Stimulated activated CD8-positive, alpha-beta memory T cell treated with anti-CD3 and anti-CD28 coated beads, Interleukin-7, amount 100 ng/mL, for 1 hour (primary cell): ENCODE measurements at places on chromosomes 13 and 19.

GRCh38 chr19:44649578-44650145 is 6.0 kb downstream of the PVR start:
- DNase-seq = no peak

DNA sequence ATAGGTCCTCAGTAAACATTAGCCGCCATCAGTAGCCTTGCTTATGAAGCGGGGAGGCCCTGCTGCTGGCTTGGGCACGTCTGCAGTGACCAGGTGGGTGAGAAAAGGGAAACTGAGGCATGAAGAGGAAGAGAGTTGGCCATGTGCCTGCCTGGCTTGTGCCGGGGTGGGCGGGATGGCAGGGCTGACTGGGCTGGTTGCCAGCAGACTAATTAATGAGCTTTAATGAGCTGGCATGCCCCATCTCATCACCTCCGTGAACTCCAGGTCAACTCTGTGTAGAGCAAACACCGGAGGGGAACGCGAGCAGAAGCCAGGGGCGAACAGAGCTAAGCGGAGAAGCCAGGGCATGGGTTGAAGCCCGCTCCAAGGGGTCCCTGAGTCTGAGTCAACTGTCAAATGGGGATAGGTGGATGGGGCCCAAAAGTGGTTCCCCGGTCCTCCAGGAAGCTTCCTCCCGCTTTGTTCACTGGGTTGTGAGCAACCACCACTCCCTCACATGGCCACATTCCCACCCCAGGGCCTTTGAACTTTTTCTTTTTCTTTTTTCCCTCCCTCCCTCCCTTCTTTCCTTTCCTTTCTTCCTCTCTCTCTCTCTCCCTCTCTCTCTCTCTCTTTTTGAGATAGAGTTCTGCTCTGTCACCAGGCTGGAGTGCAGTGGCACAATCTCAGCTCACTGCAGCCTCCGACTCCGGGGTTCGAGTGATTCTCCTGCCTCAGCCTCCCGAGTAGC is 8.7 kb downstream of the NR2F6 start:
- no peak for DNase-seq

- DNase-seq = no peak
Measured at GRCh38 chr13:81148822-81149221, 807.9 kb upstream of the SPRY2 start.

DNA sequence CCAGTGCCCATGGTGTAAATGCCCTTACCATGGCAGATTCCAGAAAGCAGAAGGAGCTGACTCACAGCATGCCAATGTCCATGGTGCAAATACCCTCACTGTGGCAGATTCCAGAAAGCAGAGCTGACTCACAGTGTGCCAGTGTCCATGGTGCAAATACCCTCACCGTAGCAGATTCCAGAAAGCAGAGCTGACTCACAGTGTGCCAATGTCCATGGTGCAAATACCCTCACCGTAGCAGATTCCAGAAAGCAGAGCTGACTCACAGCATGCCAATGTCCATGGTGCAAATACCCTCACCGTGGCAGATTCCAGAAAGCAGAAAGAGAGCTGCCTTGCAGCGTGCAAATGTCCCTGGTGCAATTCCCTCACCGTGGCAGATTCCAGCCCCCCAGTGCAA is 163.8 kb upstream of the SOX1 start:
- no peak for DNase-seq

DNA sequence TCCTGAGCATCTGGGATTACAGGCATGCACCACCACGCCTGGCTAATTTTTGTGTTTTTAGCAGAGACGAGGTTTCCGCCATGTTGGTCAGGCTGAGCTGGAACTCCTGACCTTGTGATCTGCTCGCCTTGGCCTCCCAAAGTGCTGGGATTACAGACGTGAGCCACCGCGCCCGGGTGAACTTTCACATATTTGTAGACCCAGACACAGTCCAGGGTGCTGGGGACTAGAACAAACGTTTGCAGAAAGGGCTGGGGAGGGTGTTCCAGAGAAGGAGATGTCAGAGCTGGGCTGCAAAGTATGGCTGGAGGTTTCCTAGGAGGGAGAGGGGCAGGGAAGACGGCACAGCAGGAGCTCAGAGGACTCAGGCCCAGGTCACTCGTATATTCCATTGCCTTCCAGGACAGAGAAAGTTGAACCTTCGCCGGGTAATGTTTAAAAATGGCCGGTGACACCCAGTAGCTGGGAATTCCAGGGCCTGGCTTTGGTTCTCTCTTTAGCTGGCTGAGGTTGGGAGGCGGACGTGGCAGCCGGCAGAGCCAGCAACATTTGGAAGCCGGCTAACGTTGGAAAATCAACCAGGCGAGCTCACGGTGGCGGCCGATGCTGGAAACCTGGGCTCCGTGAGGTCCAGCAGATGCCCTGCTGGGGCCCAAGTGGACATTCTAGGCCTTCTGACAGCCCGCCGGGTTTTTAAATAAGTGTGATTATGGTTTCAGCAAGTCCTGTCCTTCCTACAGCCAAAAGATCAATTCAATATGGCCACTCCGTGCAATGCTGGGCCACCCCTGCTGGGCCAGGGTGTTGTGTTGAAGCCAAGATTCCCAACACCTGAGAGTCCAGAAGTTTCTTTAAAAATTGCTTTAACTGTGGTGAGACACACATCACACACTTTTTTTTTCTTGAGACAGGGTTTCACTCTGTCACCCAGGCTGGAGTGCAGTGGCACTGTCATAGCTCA is 41.5 kb downstream of the NFIC start:
- DNase-seq = no peak
